ENCODE measurements at places on chromosomes 1 and 21.

DNA sequence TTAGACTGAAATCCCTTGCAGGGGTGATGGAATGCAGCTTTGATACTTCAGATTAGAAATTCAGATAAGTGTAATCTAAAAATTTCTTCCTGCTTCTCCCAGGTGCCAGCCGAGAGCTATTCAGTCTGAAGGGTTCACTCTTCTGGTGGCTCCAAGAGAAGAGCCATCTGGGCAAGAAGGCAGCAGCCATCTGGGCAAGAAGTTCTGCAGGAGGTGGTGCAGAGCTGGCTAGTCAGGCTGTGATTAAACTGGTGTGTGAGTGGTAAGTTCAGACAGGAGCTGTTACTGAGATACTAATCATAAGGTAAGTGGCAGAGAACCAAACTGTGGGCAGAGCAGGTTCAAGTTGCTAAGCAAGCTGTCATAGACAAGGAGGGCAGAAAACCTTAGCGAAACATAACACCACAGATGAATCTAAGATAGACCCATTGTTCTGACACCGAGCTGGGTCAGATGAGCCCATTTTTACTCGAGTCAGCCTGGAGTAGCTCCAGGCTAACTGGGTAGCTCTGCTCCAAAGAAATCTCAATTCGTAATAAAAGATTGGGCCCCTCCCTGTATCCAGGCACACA, 14.4 kb upstream of the TP53BP2 start:
- DNase-seq, result no peak

DNA sequence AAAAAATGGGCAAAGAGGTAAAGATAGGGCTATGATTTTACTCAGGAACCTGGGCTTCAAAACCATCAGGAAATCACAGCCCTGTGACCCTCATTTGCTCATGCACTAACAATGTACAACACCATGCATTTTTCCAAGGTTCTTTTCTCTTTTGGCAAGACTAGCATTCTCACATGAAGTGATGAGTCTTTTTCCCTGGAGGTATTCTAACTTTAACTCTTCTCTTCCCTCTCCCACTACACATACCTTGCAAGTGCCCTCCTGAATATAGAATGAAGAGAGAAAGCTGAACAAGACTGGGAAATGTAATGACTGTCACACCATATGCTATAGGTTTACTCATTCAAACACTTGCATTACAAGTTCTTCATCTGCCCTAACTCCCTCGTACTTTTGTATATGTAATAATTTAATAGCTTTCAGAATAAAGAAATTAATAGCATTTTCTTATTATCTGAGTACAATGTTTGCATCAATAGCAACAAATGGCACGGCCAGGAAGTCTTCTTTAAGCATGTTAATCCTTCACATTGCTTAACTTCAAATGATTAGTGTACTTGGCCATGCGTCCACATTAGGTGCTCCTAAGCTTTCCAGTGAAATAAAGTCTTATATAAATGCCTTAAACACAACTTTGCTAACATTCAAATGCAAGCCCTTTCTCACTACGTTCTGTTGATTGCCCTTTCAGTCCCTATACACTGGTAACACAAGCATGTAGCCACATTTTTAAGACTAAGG, 1.8 kb downstream of the NIBAN1 start:
- no peak for DNase-seq

- no peak for DNase-seq
These were observed 25.9 kb upstream of the TOR3A start for GRCh38 chr1:179055937-179056336.

GRCh38 chr1:156413391-156414246, 44.6 kb downstream of the RHBG start:
- no peak for DNase-seq

GRCh38 chr1:158117854-158118704, 62.6 kb upstream of the CD1D start:
- DNase-seq, result no peak
